ENCODE measurements at places on chromosomes 2 and 18.

GRCh38 chr2:24334245-24334633, 26.1 kb downstream of the ITSN2 start:
- DNase-seq, result no peak

DNA sequence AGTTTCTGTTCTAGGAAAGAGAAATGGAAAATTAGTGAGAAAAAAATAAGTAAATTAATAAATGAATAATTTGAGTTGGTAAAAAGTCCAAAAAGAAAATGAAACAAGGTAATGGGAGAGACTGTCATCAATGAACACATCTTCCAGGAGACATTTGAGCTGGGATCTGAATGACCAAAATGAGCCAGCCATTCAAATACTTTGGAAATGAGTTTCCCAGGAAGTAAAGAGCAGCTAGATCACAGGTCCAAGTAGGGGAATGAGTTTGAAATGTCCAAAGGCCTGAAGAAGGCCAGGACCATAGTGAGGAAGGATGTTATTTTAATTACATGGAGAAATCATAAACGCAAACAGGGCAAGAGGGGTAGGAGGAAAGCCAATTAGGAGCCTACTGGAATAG, 6.6 kb upstream of the DNAH7 start:
- DNase-seq, result no peak

DNA sequence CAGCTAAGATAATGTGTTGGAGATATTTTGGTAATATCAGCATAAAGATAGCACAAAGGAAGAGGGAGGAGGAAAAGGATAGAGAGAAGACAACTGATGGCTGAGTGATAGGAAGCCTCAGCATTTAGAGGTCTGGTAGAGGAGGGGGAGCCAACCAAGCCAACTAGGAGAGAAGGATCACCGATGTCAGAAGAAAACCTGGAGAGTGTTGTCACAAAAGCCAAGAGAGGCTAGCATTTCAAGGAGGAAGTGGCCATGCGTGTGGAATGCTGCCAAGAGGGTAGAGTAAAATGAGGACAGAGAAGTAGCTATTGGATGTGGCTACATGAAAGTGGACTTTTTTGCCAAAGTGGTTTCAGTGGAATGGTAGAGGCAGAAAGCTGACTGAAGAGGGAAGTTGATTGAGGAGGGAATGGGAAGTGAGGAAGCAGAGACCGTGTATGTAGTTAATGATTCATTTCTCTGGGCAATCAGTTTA, 34.3 kb downstream of the LCLAT1 start:
- DNase-seq, result no peak

- no peak for DNase-seq
Observed at GRCh38 chr2:165408186-165408585, 61.3 kb upstream of the CSRNP3 start.

DNA sequence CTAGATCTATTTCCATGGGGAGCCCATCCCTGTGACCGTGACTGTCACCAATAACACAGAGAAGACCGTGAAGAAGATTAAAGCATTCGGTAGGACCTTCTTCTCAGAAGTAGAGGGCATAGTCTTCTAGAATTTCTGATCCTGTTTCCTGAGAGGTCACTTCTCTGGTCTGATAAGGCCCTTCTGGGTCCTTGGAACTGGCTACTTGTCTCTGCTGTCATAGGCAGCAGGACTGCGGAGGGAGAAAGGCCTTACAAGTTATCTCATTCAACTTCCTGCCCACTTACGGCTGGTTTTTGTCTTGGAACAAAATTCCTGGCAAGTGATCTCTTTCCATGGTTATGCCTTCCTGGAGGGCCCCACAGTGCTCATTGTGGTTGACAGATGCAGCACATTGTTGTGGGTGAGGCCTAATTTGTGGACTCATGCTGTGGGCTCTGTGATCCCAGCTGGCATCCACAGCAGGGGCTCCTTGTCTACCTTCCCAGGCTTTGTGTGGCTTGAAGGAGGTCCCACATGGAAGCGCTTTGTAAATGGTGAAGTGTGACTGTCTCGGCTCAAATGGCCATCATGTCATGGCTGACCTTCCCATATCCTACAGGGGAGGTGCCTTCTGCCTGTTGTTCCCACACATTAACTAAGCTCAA, 22.0 kb downstream of the SAG start:
- DNase-seq, result no peak

DNA sequence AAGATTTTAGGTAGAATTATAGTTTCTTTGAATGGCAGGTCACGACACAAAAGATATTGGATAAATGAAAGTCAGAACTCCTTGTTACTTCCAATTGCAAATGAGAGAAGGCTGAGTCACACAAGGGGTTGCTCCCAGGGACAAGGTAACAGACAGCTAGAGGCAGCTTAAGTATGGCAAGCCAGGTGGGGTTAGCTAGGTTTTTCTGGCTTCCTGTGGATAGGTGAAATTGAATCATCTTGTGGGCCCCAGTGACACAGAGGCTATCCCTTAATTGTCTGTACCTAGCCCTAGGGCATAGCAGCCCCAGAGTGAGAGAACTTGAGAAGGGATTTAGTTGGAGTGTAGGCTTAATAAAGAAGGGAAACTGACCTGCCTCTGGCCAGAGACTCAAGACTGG, 407.7 kb upstream of the SLC8A1 start:
- DNase-seq, result no peak

DNA sequence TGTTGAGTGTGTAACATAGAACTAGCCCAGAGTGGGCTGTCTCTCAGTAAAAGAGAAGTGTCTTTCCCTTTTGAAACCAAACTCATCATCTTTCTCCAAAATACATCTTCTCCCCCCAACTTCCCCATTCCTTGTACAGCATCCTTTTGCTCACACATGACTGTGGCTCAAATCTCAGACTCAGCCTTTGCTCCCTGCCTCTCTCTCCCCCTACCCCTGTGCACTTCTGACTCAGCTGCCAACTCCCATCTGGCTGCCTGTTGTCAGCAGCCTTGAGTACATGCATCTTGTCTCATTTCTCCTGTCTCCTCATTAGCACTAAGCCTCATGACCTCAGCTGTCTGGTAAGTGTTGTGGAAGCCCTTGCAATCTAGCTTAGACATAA, 18.1 kb upstream of the MGAT4A start:
- no peak for DNase-seq

- no peak for DNase-seq
Observed at GRCh38 chr2:99890568-99891427, 251.6 kb downstream of the AFF3 start.

GRCh38 chr2:11161747-11162146, 6.5 kb downstream of the SLC66A3 start:
- DNase-seq, result no peak

- no peak for DNase-seq
Observed at GRCh38 chr18:59509481-59510442, 150.7 kb upstream of the LMAN1 start.
